ENCODE measurements at places on chromosomes 4 and X. TPM values are rescaled to one million over a fixed set of nuclear protein-coding genes. Genes with fewer than 3 reads are reported as not detected.
A peak's percentile ranks its signal among the peaks of the same experiment; 100 is the strongest.

GRCh38 chr4:119678761-119679160 lies 50.2 kb upstream of the PDE5A start:
- DNase-seq, result peak; percentile 51

DNA sequence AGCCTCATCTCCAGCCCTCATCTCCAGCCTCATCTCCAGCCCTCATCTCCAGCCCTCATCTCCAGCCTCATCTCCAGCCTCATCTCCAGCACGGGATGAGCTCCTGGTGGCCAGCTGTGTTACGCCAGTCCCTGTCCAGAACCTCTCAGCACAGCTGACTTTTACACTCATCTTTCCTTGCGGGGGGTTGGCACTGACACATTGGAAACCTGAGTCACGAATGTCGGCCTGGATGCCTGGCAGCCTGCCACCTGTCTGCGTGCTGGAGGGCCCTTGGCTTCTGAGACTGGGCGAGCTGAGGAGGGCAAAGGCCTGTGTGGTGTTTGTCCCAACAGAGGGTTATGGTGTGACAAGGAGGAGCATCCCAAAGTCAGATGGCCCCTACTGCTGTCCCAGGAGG lies 66.1 kb upstream of the HGFAC start:
- DNase-seq, result peak; percentile 75

DNA sequence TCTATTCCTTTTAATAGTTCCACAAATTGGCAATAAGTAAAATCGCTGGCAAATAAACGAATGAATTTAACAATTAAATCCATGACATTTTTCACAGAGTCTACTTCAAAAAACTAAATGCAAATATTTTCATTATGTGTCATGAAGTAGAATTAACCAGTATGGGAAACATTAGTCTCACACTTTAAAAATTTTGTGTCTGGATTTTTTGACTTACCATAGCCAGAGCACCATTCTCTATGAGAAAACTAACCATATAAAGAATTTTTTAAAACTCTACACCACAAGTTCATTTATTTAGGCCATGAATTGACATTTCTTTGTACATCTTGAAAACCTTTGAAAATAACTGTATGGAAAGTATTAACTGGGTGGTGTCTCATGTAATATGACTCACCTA lies 41.2 kb downstream of the PRDM5 start:
- DNase-seq, result peak; percentile 38

DNA sequence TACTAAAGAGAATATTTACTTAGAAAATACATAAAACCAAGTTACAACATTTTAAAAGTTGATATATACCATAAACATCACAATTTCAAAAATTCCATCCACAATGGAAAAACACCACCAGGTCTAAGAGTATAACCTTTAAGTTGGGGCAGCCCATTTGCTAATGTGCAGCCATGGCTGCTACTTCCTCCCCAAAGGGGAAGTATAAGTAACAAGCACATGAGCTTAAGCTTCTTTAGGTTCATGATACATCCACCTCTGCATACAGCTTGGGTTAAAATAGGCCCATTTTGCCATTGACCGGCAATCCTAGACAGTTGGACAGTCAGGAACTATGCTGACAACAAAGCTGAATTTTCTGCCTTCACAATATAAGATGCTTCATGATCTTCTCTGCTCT lies 16.6 kb upstream of the GASK1B start:
- DNase-seq, result no peak

DNA sequence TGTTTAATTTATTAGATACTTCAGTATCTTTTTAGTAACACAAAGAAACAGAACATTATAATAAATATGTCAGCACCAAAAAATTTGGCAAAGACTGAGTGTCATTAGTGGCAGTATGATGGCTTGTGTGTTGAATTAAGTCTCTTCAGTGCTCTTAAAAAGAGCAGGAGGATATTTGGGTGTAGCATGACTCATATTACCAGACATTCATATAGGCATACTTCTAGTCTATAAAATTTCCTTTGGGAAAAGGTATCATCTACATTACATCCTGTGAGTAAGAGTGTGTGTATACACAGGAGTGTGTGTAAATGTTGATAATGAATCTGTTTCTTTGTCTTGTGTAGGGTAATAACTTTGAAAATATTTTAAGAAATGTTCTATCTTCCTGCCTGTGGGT lies 135.7 kb downstream of the CNKSR2 start:
- DNase-seq, result peak; percentile 2

DNA sequence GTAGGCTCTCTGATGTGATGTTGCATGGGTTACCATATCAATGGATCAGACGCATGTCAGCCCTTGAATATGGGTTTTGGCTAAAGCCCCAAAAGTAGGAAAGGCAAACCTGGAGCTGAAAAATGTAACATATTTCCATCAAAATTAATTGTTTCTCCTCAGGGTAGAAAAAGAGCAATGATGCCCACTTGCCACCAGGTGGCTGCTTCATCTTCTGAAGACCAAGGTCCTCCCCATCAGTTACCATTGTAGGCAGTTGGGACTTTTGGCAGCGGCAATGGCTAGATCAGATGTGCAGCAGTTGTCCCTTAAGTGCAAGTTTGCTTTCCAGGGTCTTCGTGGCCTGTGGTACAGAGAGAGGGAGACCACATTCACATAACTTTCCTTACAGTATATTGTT lies 118.2 kb downstream of the NAF1 start:
- peak; percentile 3 for DNase-seq

- DNase-seq, result no peak
Measured at GRCh38 chr4:136810626-136811025, 721.7 kb downstream of the PCDH18 start.

DNA sequence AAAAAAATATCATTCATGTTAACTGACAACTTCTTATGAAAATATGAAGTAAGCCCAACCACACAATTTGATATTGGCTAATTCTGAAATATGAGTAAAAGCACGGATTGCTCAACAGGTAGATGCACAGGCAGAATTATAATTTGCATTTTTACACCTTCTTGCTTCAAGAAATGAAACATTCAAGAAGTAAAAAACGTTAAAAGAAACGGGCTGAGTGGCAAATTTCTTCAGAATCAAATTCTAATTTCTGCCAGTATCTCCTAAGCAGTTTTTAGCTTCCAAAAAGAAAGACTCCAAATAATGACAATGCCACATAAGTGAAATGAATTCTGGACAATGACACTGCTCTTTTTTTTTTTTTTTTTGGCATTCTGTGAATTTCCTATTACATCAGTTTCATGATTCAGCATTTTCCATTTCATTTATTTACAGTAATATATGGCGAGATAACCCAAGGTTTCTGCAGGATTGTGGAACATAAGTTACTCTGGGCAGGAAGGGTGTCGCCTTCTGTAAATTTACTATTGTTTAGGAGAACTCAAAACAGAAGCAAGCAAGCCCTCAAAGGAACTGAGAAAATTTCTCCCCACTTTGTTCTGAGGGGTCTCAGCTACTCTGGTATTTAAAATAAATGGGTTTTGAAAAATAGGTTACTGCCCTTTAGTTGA lies 1.4 kb downstream of the SEL1L3 start:
- peak; percentile 64 for DNase-seq

GRCh38 chrX:631802-632365 lies 1.3 kb downstream of the SHOX start:
- DNase-seq, result no peak

- DNase-seq, result no peak
Measured at GRCh38 chr4:86967798-86968197, 33.0 kb downstream of the AFF1 start.

DNA sequence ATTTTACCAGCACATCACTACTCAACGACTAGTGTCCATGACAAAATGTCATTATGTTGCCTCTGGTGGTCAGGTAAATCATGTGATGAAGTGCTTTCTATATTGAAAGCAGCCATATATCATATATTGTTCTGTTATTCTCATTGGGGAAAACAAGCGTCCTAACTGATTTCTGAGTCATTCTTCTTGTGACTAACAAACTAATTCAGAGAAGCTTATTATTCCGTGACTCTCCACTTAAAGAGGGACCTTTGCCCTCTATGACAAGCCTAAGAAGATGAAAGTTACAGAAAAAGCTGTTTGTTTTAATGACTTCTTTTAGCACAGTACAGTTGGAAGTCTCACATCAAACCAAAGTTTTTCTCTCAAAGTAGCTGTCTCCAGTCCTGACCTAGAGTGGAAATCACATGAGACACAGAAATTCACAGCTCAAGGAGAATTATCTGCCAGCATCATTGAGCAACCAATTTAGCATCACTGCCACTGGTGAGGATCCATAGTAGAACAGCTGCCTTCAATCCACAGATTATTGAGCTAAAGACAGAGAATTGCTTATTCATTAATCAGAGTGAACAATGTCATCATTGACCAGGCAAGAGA lies 36.4 kb downstream of the ASB9 start:
- no peak for DNase-seq

GRCh38 chr4:87985097-87985886 lies 9.8 kb downstream of the SPP1 start:
- peak; percentile 43 for DNase-seq

GRCh38 chr4:163679189-163679588 lies 184.7 kb downstream of the TMA16 start:
- DNase-seq, result peak; percentile 46

DNA sequence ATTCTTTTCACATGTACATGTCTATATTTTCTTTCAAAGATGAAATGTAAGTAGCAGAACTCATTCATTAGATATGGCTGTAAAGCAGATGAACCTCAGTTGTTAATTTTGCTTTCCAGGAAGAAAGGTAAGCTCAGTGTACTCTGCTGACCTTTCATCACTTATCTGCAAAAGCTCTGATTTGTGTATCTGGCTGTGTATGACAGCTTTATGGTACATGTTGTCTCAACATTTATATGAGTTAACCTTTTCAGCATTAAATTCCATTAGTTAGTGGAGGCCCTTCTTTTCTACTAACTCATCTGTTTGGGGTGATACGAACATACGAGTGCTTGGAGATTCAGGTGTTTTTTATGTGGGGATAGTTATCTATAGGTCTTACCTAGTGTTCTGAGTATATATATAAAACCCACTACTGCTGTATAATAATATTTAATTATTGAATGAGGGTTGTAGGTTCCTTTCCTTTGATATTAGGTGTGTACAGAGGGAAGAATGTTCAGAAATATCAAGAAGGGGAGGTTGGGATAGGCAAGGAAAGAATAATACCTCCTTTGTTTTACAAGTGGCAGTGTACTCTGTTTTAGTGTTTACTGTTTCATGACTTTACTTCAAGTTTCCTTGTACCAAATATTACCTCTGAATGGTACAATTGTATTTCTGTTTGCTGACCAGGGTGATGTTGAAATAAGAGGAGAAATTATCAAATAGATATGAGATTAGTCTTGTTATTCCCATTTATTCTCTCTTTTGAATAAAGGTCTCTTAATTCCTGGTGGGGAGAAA lies 395.5 kb downstream of the ARHGAP24 start:
- DNase-seq, result no peak

DNA sequence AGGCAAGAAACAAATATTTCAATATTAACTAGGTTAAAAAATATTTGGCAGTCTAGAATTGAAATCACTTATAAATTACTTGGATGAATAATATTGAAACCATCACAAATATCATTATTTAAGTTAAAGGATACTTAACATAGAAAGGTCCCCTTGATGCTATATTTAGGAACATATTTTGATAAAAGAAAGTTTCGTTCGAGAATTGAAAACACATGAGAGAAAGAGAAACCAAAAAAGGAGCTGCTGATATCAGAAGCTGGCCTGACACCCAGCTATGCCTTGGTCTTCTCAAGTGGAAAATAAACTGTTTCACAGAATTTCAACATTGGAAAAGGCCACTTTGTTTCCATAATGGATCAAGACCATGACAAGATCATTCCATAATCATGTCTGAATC lies 762.4 kb downstream of the DMD start:
- DNase-seq, result no peak

GRCh38 chr4:8703857-8704495 lies 111.4 kb downstream of the CPZ start:
- DNase-seq, result no peak

DNA sequence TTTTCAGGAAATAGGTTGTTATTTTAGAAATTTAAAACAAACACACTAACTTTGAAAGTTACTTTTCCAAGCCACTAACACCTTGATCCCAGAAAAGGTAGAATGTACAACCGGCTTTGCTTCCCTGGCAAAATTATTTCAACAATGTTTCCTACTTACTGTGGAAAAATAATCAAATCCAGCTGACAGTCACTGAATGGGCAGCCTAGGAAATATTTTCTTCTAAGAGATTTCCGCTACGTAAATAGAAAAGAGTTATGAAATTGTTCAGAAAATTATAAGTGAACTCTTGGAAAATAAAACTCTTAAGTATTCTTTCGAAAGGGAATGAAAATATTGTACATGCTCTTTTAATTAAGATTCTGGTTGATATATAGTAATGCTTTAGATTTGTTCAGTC lies 195.7 kb downstream of the GASK1B start:
- DNase-seq, result no peak

DNA sequence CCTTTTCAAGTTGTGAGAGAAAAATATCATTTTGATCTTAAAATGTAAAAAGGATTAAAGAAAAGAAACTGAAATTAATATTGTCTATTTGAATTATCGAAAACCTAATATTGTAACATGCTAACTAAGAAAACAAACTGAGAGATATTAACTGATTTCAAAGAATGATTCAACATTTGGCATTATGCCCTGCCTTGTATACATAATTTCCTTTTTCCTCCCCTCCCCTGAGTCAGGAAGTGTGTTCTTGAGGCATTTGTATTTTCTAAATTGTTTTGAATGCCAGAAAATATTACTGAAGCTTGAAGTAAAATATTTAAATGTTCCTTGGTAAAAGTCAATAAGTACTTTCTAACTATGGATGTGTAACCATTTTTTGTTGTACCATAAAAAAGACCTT lies 49.4 kb downstream of the RPS6KA3 start:
- DNase-seq, result peak; percentile 67

GRCh38 chr4:8497762-8498161 lies 57.2 kb downstream of the TRMT44 start:
- no peak for DNase-seq

DNA sequence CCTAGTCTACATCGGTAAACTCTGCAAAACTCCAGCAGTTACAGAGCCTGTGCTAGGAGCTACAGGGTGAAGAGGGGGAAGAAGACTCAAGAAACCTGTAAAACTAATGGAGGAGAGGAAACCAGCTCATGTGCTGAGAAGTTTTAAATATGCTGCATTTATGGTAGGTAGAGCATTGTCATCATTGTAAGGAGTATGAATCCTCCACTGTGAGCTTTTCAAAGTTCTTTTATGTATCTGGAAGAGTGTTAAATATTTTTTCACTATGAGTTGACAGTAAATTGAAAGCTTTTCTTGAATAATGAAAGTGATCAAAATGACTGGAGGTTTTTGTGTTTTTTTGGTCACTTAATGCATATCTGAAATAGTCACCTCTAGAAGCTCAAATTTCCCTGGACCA lies 46.2 kb downstream of the SEPTIN11 start:
- no peak for DNase-seq

The FABP2 gene
- not detected for total RNA-seq

The CXCL1 gene
- total RNA-seq, result 2.3 TPM

The MAB21L2 gene
- total RNA-seq, result not detected

The TCEAL9 gene
- 107 TPM for total RNA-seq

The IRS4 gene
- total RNA-seq, result not detected

The C4orf36 gene
- 2.8 TPM for total RNA-seq

The PNMA3 gene
- total RNA-seq, result 0.26 TPM

The HSPA4L gene
- 8.5 TPM for total RNA-seq

The VCX2 gene
- total RNA-seq, result not detected

The CXorf65 gene
- not detected for total RNA-seq

The DOK7 gene
- total RNA-seq, result under 0.01 TPM

The FREM3 gene
- not detected for total RNA-seq

The BMX gene
- not detected for total RNA-seq

The TRIML1 gene
- not detected for total RNA-seq
